ENCODE measurements at places on chromosomes 7 and 10.

DNA sequence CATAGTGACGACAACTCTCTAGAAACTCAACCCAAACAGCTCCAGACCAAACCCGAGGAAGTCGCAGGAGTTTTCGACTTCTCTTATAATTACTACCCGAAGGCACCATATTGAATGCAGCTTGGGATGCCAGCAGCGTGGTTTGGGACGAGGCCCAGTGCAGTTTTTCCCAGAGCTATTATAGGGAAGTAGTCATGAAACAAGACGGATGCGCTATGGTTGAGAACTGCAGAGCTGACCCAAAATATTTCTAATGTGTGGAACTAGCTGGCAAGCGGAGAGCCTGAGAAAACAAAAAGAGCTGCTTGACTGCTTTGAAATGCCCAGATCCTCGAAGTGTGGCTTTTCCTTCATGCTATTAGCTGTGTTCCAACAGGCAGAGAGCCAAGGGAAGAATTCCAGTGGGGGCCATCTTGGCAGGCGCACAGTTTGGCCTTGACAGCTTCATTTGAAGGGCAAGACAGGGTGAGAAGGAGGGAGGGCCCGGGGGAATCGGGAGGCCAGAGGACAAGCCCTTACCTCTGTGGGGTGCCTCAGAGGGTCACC lies 122.7 kb downstream of the CUL2 start:
- no peak for DNase-seq

DNA sequence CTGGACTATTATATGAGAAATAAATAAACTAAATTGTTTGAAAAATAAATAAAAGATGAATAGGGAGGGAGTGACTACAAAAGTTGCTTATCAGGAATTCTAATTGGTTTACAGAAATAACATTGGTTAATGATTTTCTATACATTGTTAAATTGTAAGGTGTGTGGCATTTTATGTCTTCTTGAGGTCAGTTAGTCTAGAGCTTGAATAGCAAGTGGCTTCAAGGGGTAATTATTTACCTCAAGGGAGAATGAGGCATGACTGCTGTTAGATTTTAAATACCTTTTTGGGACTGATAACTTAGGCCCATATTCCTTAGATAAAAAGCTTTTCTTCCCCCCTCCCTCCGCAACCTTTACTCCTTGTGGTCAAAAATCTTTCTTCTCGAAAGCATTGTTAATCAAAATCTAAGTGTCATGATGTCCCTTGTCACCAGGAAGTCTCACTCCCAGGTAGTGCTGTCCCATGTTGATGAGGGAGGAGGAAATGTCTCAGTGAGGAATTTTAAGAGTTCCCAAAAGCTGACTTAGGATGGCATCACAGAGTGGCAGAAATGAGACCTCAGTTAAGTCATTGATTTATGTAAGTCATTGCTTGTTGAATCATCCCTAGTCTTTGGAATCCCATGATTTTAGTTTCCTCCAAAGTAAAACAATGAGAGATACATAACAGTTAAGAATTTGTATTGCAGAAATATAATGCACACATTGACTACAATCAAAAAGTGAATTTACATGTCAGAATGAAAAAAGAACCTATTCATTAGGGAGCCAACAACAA lies 71.5 kb downstream of the MAPK8 start:
- DNase-seq = no peak

- no peak for DNase-seq
Observed at GRCh38 chr10:43042503-43043341, 34.1 kb upstream of the RET start.

DNA sequence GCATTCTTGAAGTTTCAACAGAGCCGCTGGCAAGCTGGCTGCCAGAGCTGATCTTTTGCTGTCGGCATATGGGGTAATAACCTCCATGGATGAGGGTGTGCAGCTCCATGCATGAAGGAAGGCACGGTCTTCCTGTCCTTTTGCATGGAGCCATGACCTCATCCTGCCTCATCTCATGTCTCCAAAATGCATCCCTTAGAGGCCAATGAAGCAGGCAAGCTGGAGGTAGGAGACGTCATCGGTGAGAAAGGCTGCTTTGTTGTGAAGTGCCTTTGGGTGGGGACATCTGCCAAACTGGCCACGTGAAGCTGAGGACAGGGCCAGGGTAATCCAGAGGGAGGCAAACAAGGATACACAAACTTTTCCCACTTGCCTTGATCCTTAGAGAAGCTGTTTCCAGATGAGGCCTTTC lies 161.5 kb upstream of the TBX20 start:
- DNase-seq = no peak

GRCh38 chr10:60406182-60406581 lies 16.5 kb upstream of the ANK3 start:
- no peak for DNase-seq

DNA sequence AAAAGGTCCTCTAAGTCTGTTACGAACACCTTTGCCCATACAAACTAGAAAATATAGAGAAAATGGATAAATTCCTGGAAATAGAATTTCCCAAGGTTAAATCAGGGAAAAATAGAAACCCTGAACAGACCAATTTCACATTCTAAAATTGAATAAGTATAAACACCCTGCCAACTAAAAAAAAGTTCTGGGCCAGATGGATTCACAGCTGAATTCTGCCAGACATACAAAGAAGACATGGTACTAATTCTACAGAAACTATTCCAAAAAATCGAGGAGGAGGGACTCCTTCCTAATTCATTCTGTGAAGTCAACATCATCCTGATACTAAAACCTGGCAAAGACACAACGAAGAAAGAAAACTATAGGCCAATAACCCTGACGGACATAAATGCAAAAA lies 400.4 kb upstream of the SEMA3A start:
- no peak for DNase-seq

- no peak for DNase-seq
Observed at GRCh38 chr7:19404912-19405329, 259.7 kb upstream of the FERD3L start.

- DNase-seq = no peak
Observed at GRCh38 chr10:10758306-10758705, 259.4 kb upstream of the CELF2 start.

- no peak for DNase-seq
Observed at GRCh38 chr7:99947608-99948007, 18.2 kb upstream of the GJC3 start.

DNA sequence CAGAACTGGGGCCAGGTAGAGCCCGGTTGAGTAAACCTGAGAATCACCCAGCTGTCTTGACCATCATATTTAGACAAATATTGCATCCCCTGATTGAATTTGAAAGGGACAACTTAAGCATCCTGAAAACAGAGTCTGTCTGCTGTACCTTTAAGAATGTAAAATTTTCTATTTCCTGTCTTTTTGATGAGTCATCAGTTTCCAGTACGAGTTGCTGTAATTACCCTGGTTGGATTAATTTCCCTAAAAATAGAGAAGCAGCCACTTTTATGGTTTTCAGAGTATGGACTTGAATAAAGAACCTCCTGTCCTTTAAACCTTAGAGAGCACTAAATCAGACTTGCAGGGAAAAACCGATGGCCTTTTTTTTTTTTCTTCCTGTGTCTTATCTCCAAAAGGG lies 164.6 kb upstream of the SH2B2 start:
- no peak for DNase-seq

DNA sequence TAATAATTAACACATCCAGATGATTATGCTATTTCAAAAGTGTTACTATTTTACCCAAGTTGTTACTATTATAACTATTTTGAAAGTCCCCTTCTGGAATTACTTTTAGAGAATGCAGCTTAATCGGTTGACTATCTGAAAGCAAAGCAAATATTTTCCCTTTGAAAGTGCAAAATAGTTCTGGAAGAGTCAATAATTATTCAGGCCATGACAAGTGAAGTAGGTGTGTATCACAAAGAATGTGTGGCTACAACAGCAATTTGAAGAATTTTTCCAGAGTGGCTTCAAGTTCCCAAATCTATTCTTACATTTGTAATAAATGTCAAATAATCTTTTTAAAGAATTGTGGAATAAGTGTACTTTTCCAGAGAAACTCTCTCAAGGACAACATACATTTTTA lies 42.8 kb downstream of the RNLS start:
- no peak for DNase-seq

GRCh38 chr10:22365644-22366434 lies 20.5 kb downstream of the SPAG6 start:
- DNase-seq = no peak

DNA sequence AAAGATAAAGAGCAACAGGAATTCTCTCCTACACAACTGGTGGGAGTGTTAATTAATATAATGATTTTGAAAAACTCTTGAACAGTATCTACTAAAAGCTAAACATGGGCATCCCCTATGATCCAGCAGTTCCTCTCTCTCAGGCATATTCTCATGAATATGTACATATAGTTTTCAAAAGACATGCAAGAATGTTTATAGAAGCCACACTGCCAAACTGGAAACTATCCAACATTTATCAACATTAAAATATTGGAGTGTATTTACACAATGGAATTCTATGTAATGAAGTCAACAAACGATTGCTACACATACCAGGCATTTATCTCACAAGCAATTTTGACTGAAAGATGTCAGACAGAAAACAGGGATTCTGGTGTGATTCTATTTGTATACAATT lies 404.5 kb upstream of the ANKRD30A start:
- no peak for DNase-seq

- DNase-seq = no peak
Observed at GRCh38 chr10:47414752-47415519, 30.8 kb upstream of the ZNF488 start.

DNA sequence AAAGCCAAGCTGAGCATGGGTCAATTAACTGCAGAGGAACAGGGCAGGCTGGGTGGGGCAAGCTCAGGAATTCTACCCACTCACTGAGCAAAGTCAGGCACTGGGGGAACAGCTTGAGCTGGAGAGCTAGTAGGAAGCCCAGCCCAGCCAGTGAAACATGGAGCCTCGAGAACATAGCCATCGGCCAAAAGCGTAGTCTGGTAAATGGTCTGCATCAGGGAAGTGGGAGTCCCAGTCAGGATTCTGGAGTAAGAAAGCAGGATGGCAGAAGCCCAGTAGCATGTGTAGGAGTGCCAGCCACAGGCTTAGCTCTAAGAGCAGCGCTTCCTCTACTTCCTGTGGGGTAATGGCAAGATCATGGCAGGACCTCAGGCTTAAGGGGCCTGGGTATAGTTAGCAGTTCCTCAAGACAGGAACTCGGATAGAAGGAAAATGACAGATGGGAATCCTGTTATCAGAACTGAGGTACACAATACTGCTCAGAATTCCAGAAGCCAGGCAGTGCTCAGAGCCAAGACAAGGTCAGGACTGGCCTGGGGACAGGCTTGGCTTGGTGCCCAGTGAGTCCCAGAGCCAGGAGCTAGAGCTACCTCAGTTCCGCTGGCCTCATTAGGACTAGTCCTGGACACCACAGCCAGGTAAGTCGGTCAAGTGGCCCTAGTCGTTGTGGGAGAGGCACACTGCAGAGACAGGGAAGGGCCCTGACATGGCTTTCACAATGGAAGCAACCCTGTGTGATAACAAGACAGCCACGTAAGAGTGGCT lies 65.4 kb upstream of the MXI1 start:
- no peak for DNase-seq

DNA sequence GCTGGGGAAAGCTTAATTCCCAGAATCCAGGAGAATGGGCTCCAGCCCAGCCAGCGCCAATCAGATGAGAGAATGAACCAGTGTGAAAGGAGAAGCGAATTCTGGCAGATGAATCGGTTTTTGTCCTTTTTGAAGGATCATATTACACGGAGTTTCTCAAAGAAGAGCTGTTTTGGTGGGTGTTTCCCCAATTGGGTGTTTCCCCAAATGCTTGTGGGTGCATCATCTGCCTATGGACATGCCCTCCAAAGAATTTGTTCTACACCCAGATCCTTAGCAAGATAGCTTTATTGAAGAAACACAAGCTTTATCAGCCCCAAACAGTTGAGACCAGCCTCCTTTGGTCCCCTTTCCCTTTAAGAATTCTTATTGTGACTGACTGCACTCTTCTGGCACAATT lies 186.5 kb upstream of the GPR26 start:
- no peak for DNase-seq

GRCh38 chr10:125768219-125768855 lies 7.3 kb downstream of the MMP21 start:
- DNase-seq = peak; percentile 37

DNA sequence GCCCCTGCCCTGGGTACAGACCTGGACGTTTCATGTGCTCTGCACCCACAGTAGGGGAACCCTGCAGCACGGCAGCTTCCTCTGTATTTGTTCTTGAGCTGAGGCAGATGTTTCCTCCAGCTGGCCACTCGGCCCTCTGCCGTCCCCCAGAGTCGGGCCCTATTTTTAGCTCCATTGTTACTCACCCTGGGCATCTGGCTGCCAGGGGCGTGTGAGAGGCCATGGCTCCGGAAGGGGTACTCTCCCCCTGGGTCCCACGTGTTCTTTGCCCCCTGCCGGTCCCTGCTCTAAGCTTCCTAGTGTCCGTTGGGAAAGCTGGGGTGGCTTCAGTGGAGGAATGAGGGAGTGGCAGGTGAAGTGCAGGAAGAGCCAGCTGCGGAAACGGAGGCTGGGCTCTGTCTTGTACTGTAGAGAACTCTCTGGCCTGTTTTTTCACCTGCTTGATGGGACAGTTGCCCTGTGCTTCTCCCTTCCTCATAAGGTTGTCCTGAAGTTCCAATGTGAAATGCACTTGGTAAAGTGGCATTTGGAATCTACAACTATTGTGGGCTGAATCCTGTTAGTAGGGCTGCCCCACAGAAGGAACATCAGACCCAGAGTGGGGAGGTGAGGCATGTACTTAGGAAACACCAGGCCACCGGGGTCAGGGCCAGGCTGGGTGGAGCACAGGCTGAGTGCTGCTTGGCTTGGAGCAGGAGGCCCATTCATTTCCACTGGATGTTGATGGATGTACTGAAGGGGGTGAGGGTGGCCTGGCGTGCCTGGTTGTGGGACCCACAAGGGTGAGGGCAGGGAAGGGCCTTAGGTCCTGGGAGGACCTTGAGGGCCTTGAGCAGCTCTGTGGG lies 30.6 kb downstream of the PALD1 start:
- no peak for DNase-seq

- DNase-seq = no peak
Observed at GRCh38 chr7:26349005-26349915, 57.6 kb downstream of the SNX10 start.

DNA sequence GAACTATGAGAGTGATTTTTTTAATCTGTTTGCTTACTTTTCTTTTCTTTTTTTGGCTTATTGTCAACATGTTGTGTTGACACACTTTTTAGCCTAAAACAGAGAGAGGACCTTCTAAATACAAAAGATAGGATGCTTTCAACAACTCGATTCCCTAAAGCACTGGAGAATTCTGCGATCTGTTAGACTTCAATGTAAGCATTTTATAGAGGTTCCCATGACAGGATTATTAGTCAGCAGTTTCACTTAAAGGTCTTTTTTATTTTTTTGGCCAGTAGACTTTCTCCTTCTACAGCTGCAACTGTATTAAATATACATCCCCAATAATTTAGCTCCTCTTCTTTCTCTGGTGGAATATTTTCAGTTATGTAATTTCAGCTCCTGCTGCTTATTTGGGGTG lies 12.7 kb upstream of the NRP1 start:
- no peak for DNase-seq

DNA sequence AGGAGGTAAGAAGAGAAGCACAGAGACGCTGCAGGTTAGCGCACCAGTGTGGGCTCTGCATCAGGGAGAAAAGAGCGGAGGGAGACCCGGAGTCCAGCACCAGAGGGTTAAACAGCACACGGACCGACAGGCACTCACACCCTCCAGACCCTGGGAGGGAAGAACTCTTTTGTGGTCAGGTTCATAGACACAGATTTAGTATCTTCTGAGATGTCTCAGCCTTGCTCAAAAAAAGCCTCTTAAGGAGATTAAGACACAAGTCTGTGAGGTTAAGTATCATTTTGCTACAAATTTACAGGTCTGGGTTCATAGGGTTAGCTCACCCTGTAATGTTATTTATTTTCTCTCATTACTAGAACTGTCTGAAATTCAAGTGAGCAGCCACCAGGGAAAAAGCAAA lies 16.8 kb upstream of the NDST2 start:
- DNase-seq = no peak

- DNase-seq = no peak
Observed at GRCh38 chr7:49014870-49015269, 90.5 kb downstream of the CDC14C start.
